Naive thymus-derived CD4-positive, alpha-beta T cell (primary cell): ENCODE measurements at places on chromosomes 5 and 9. TPM values are rescaled to one million over a fixed set of nuclear protein-coding genes. Genes with fewer than 3 reads are reported as not detected.

The GADD45G gene
- 5.6 TPM for total RNA-seq

The GABRA1 gene
- not detected for total RNA-seq

The ADAMTS12 gene
- not detected for total RNA-seq

The HMMR gene
- total RNA-seq = not detected

The SPATA31C1 gene
- total RNA-seq = not detected in 2 replicates

The TDRD7 gene
- total RNA-seq = 10.8 TPM

The TTC39B gene
- 37.8 TPM for total RNA-seq

The SCGB3A2 gene
- total RNA-seq = not detected

The HOMER1 gene
- total RNA-seq = 1.9 and 3.5 TPM in 2 replicates

The PLCXD3 gene
- total RNA-seq = not detected

The SH2D3C gene
- total RNA-seq = 26.1 TPM

The TRPM3 gene
- total RNA-seq = not detected

The ZMAT2 gene
- total RNA-seq = 63.0 and 63.3 TPM in 2 replicates
